NCI-H1092 (cell line): ENCODE measurements at places on chromosomes 4 and X.
A peak's percentile ranks its signal among the peaks of the same experiment; 100 is the strongest.

- no peak for DNase-seq
Observed at GRCh38 chr4:7161721-7162214, 30.6 kb upstream of the SORCS2 start.

DNA sequence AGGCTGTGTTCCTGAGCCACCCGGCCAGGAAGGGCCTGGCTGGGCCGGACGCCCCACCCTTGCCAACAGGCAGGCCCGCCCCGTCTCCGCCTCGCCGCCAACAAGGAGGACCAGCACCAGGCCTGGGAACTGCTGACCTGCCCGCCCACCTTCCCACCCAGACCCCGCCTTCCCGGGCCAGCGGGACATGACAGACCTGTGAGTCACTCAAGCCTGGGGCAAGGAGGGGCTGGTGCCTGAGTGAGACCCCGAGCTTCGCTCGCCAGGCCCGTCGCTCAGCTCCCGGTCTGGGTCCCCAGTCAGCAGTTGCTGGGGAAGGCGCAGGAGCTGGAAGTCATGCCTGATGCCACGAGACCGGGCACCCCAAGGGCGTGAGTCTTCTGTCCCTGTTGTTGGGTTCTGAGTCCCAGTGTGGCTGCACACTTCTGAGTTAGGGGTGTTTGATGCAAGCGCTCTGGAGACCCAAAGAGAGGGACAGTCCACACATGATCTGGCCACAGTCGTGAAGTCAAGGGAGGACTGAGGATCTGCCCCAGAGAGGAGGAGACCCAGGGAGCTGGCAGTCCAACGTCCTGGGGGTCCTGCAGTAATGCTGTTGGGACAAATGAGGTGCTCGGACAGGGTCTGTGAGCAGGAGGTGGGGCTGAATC is at the start of gene DNASE1L1:
Gene DNASE1L1 (minus strand): TSS at position 33 of the 650 bp plus-strand sequence. CDS start 3,686 bp downstream, outside the sequence.
- DNase-seq, result no peak

GRCh38 chr4:177427192-177427591 is 15.0 kb downstream of the AGA start:
- DNase-seq, result no peak

DNA sequence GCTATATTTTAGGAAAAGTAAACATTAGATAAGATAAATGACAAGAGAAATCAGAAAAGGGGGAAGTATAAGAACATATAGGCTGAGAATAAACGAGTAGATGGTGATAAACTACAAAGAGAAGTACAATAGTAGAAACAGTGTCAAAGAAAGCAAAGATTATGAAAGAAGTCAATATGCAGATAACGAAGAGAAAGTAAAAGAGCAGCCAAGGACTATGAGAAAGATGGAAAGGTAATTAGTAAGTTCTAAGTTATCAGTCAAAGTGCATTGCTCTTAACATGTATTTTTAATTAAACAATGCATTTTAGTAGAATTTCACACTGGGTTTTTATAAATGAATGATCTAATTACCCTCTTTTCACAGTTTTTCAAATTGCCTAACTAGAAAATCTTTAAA is 1801.3 kb upstream of the PCDH10 start:
- no peak for DNase-seq

DNA sequence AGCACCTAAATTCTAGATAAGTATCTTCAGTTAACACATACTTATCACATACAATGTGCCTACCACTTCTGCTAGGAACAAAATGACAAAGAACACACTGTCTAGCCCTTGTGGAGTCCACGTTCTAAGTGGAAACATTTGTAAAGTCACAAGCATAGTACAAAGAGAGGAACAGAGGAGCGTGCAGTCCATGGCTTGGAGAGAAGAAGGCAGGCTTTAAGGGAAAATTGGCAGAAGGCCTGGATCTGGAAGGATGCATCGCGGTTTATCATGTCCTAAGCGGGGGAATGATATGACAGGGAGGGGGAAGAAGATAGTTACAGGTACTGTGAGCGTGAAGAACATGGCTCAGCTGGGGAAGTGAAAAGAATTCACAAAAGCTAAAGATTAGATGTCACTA is 218.0 kb downstream of the PRDM5 start:
- DNase-seq, result no peak

GRCh38 chr4:102196221-102196620 is 149.1 kb downstream of the SLC39A8 start:
- no peak for DNase-seq

DNA sequence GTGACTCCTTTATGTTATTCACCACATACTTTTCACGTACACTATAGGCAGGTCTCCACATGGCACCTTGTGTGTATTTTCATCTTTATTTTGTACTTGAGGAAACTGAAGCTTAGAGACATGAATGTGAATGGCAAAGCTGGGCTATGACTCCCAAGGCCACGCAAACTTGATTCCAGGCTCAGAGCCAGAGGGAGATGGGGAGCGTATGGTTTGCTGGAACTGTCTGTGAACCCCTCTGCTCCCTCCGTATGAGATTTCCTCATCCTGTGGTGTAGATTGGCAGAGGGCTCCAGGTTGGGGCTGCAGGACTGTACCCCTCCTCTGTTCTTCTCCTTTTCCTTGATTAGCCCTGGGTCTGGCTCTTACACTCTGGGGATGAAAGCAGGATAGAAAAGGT is 16.1 kb upstream of the STARD8 start:
- DNase-seq, result no peak

- no peak for DNase-seq
Observed at GRCh38 chrX:150616863-150617198, 48.4 kb downstream of the MTM1 start.

GRCh38 chr4:23903859-23904438 is 14.1 kb upstream of the PPARGC1A start:
- DNase-seq, result peak; percentile 95

DNA sequence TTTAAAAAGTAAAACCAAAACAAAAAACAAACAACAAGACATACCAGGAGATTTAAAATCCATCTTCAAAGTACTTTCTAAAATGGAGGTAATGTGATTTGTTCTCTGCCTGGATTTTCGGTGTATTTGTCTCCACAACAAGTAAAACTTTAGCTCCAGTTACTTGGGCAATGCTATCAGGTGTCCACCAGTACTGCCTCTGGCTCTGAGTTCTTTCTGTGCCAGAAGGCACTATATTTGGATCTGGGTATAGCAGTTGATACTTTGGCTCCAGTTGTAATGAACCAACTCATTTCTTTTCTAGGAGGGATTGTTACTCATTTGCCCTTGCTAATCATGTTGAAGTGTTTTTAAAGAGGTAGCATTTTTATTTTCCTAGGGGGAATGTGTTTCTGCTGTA is 9.5 kb upstream of the PDLIM5 start:
- no peak for DNase-seq

GRCh38 chr4:184053434-184053833 is 148.3 kb downstream of the STOX2 start:
- DNase-seq, result no peak

GRCh38 chrX:1902901-1903235 is 288.0 kb downstream of the ASMT start:
- no peak for DNase-seq

- DNase-seq, result no peak
Observed at GRCh38 chr4:103664436-103665075, 55.2 kb downstream of the TACR3 start.

DNA sequence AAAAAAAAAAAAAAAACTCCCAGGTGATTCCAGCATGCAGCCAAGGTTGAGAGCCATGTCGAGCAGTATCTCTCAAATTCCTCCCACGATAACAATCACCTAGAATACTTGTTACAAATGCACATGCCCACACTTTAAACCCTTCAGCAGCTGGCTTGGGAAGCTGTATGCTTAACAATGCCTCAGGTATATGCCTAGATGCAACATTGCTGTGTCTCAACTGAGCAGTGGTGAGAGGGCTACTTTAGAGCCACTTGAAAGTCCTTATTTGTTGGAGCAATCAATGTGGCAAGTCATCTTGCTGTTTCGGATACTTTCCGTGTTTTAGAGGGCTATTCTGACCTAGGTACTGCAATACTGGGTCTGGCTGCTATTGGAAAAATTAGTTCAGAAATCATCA is 487.4 kb downstream of the INPP4B start:
- DNase-seq, result no peak

GRCh38 chr4:73693811-73694210 is 46.6 kb upstream of the CXCL8 start:
- DNase-seq, result no peak

DNA sequence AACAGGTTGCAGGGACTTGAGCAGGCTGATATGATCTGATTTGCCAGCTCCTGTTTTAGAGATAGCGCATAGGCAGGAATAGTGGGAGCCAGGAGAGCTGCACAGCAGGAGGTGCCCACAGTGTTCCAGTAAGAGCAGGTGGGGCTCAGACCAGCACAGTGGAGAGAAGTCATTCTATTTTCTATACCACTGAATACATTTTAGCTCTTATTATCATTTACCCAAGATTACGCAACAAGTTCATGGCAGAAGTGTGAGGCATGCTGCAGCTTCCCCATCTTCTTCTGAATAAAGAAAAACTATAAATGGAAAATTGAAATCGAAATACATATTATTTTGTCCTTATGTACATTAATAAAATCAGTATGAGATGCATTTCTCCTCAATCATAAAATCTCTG is 114.7 kb upstream of the EDNRA start:
- no peak for DNase-seq

- no peak for DNase-seq
Observed at GRCh38 chrX:113741744-113742143, 842.1 kb upstream of the HTR2C start.

DNA sequence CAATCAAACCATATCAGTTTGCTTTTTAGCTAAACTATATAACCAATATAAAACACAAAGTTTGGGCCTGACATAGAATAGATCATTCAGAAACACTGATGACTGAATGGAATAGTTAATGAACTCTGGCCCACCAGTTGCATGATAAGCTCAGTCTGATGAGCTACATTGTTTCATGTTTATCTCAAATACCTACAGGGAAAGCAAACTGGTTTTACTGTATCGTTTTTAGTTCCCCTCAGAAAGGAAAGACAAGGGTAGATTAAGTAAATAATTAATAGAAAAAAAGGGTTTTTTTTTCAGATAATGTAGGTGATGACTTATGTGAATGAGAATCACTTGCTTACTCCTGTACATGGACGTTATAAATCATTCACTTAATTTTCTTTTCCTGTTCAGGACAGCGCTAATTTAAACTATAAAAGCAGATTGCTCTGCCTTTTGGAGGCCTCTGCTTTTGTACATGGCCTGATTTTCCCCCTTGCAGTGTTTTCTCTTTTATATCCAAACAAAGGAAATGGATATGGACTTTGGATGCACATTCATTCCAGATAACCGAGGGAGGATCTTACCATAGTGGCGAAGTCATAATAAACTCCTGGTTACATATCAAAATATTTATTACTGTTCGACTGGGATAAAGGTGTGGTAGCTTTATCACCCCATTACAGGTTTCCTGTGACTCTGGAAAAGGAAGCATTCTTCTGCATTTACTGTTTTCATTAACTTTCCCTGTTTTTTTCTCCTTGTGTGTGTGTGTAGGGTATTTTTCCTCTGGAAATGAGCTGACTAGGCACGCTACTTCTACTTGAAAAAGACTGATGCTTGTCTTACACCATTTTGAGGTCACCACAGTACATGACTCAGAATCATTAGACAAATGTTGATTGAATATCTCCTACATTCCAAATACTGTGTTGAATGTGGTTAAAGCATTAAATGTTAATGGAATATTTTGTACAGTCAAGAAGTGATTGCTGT is 373.1 kb upstream of the HS3ST1 start:
- no peak for DNase-seq

DNA sequence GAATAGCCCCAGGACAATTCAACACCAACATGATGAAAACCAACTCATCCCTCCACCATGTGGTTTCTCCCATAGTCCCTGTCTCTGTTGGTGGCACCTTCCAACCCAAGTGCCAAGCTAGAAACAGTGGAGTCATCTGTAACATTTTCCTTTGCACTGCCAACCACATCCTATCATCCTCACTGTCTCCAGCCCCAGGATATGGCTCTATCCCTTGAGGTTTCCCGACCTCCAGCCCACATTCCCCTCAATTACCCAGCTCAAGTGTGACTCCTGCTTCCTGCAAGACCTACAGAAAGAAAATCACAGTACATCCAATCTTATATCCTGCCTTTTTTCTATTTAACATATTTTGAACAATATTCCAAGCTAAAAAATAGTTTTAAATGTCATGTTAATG is 24.2 kb downstream of the PNMA6F start:
- no peak for DNase-seq

- DNase-seq, result no peak
Observed at GRCh38 chr4:145218251-145218650, 37.9 kb upstream of the OTUD4 start.

DNA sequence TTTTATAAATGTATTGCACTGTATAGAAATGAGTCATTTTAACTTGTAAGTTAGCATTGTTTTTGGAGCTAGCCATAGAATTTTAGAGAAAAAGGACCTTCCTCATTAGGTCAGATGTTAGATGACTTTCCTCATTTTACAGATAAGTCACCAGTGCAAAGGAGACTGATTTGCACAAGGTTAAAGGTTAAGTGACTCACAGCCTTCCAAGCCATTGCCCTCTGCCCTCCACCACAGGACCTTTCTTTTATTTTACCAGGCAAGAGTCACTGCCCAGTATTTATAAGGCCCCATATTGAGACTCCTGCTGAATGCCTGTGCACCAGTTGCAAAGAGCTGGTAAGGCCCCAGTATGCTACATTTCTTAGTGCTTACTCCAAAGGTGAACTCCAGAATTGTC is 4.2 kb upstream of the ABCG2 start:
- DNase-seq, result no peak

- no peak for DNase-seq
Observed at GRCh38 chr4:71586087-71586763, 197.7 kb downstream of the GC start.

GRCh38 chr4:38290366-38290765 is 330.2 kb downstream of the PTTG2 start:
- DNase-seq, result no peak

DNA sequence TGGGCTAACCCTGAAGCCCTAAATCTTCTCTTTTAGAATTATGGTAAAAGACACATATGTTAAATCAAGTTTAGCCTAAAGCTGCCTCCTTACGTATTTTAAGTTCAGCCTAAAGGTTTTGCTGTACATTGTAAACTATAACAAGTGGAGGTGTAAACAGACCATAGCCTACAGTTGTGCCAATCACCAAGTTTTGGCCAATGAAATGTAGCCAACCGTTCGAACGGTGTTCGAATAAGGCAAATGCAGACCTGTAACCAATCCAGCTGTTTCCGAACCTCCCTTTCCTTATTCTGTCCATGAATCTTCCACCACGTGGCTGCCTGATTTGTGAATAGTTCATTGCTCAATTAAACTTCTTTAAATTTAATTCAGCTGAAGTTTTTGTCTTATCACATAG is 52.1 kb upstream of the TBC1D9 start:
- no peak for DNase-seq

DNA sequence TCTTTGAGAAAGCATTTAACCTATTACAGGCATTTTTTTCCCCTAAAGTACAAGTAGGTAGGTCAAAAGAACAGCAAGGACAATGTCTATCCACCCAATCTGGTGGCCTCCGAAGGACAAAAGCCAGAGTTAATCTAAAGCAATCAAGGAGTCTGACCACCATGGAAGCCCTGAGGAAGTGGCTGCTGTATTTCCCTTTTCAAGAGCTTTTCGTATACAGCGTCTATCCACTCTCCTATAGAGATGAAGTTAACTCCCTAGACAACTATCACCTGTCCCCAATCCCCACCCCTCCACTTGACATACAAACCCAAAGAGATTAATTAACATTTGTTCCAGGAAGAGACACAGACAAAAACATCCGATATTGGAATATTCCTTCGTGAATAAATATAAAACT is 85.5 kb downstream of the SNCA start:
- DNase-seq, result no peak

- DNase-seq, result peak; percentile 5
Observed at GRCh38 chrX:130539721-130540321, 138.0 kb downstream of the RBMX2 start.

GRCh38 chr4:56828784-56829535 is 7.5 kb upstream of the SPINK2 start:
- no peak for DNase-seq
